ENCODE measurements at places on chromosomes 12 and 14.

DNA sequence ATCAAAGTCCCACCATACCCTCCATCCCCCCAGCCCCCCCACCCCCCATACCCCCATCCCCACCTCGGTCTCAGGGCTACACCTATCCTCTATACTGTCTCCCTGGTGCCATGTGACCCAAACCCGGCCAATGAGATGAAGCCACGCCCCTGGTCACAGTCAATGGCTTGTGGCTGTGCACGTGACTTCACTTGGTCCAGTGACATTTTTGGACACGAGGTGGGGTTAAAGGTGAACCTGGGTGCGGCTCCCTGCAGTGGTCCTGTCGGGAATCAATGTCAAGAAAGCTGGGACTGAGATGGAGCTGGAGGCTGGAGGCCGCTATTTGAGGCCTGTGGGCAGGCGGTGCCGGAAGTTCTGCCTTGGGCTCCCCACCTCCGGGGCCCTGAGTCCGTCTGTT, 100.7 kb upstream of the MAP1LC3B2 start:
- DNase-seq: no peak

DNA sequence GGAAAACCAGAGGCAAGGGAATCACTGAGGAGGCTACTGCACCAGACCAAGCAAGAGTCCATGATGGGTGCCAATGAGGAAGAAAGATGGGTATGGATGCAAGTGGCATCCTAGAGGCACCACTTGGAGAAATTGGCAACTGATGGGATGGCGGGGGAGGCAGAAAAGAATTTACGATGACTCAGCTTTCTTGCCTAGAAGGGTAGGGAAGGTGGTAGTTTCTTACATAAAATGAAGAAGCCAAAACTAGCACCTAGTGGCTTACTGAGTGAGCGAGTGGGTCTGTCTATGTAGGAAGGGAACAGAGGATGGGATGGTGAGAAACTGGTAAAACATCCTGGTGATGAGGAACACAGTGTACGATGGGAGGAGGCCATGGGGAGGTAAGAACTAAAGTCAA, 80.8 kb downstream of the CIT start:
- DNase-seq: no peak

GRCh38 chr12:122724641-122725243, 5.9 kb downstream of the HCAR1 start:
- DNase-seq: no peak

DNA sequence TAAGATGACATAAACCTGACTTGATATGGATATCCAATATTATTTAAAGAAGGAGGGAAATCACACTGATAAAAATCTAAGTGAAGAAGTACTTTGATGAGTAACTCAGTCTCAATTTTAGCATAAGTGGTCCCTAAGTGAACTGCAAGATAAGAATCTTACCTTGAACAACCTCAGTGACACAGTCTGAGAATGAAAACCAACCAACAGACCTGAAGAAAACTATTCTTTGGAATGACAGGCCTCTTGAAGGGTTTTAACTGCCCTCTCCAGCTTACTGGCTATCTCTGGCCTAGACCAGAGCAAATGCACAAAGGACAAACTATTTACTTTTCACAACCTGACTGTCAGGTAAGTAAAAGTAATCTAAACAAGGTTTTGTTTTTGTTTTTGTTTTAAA, 44.7 kb downstream of the CPM start:
- no peak for DNase-seq

DNA sequence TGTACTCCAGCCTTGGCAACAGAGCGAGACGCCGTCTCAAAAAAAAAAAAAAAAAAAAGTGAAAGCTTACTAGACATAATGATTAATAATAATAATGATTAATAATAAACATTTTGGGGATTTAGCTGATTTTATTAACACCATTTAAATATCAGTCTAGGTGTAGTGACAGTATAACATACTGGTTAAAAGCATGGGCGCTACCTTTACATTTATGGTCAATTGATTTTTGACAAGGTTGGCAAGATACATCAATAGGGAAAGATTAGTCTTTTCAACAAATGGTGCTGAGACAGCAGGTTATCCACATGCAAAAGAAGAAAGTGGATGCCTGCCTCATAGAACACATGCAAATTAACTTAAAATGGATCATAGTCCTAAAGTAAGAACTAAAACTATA, 34.3 kb downstream of the TXNRD1 start:
- no peak for DNase-seq

- DNase-seq: no peak
These were observed 34.6 kb downstream of the PTPRR start for GRCh38 chr12:70885956-70886355.

- DNase-seq: no peak
These were observed 12.1 kb upstream of the FLVCR2 start for GRCh38 chr14:75566321-75566720.

DNA sequence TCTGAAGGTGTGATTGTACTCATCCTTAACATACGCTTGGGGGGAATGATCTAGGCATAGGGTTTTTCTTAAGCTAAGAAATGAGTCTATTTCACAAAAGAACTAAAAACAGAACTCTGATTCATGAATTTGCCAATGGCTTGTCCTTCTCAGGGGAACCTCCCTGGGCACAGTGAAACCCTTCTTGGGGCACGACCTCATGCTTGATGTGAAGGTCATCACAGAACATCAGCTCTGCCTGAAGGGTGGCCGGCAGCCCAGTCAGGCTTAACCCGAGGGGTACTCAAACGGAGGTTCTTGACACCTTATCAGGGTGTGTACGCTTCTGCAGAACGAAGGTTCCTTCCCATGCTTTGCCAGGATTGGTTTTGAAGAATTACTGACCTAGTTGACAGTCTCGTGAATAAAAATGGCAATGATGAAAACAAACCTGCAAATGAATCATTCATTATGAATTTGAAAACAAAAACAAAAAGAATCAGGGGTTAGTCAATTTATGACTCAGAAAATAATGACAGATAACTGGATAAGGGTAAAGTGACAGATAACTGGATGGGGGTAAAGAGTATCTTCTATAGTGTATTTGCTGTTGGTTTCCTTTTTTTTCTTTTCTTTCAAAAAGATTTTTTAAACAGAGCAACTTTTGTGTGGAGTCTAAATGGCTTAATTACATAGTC, 86.4 kb downstream of the GALNT8 start:
- DNase-seq: no peak

- no peak for DNase-seq
These were observed 2.9 kb upstream of the PTHLH start for GRCh38 chr12:27975222-27976136.

DNA sequence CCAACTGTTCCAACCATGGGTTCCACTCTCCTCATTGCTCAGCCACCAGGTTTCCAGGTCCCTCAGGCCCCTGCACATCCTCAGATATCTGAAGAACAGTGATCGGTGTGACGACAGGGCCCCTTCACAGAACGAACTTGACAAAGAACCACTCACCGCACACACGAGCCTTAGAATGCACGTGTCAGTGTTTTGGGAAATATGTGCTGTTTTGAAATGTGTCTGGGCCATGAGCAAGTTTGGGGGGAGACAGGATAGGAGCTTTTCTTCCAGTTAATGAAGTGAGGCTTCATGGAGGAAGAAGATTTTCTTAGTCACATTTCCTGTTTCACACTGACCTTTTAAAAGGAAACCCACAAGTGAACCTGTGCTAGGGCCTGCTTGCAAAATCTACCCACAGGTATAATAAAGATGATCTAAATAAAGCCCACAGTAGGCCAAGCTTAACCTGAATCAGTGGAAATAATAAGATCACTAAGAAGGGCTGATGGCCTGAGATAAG, 58.6 kb downstream of the ZFP36L1 start:
- no peak for DNase-seq

GRCh38 chr14:103808403-103809001, 38.9 kb downstream of the PPP1R13B start:
- DNase-seq: peak; percentile 69

DNA sequence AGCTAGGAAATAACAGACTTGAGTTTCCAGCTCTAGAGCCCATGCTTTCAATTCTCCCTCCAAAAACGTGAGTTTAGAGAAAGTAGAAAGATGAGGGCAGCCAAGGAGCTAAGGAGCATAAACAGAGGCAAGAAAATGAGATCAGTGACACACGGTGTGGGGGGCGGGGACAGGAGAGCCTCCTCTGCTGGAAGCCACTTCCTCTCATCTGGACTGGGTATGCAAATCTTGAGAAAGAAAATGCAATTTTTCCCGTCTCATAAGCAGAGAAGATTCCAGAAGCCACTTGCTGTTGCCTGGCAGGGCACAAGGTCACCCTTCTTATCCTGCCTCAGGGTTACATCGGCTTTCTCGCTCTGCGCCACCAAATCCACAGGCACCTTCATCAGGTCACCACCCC, 6.0 kb downstream of the OR10P1 start:
- no peak for DNase-seq

DNA sequence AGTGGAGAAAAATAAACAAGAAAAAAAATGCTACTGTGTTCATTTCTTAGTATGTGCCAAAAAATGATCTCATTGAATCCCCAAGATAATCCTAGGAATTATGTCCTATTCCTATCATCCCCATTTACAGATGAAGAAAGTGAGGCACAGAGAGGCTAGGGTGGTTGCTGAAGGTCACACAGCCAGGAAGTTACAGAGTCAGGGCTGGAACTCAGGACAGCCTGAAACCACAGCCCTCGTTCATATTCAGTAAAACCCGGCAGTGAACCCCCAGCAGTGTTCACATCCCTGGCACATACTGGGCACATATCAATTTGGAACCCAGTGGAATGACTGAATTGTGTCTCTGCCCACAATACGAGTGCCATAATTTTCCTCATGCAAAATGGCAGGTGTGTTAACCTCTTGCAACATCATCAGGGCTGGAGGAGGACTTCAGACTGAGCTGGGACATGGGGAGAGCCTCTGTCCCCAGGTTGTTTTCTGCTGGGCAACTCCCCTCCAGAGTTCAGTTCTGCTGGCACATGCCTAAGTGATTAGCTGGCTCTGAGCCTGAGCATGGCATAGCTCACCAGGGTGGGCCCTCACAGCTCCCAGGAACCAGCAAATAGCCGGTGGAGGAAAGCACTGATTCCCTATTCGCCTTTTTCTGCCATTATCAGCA, 2.0 kb upstream of the PPP1CC start:
- no peak for DNase-seq

DNA sequence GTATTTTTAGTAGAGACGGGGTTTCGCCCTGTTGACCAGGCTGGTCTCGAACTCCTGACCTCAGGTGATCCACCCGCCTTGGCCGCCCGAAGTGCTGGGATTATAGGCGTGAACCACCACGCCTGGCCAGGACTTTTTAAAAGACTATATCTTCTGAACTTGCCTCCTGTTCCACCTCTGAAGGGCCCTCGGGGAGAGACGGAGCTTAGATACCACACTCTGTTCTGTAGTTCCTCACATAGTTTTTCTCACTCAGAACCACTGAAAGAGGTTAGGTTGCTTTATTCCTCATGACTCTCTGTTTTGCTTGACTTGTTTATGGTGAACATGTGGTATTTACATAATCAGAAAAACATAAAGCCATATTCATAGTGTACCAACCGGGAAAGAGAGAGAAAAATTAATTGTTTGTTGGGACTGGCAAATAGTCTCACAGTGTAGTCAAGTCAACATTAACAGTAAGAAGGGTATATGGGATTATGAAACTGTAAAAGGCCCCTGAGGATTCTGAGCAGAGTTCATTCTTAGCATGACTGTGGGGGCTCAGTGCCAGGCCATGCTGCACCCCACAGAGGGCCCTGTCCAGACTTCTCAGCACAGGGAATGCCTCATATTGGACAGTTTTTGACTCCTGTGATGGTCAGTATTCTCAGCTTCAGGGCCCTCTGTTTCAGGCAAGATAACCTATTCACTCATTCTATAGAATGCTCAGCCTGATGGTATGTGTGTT, 342.3 kb downstream of the ZFP36L1 start:
- DNase-seq: no peak

DNA sequence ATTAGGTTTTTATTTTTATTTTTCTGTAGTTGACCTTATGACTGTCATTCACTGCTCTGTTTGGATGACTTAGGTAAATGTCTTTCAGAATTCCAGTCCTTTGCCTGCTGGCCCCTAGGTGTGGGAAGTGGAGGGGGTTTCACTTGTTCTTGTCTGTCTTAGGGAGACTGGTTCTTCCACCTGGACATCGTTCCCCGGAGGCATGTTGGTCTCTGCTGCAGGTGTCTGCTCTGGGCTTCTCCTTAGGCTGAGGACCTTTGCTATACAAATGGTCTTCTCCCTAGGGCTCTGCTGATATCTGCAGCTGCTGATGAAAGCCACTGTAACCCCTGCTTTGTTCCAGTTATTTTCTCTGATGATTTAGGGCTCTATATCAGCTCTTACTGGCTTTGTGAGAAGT, 97.1 kb downstream of the OTOGL start:
- DNase-seq: no peak

GRCh38 chr12:129393357-129393937, 510.4 kb downstream of the TMEM132D start:
- no peak for DNase-seq

GRCh38 chr14:99030454-99030853, 241.5 kb downstream of the BCL11B start:
- no peak for DNase-seq

- peak; percentile 43 for DNase-seq
These were observed 17.4 kb downstream of the SDSL start for GRCh38 chr12:113439606-113440030.

- no peak for DNase-seq
These were observed 44.2 kb downstream of the SLC6A12 start for GRCh38 chr12:169528-170370.

DNA sequence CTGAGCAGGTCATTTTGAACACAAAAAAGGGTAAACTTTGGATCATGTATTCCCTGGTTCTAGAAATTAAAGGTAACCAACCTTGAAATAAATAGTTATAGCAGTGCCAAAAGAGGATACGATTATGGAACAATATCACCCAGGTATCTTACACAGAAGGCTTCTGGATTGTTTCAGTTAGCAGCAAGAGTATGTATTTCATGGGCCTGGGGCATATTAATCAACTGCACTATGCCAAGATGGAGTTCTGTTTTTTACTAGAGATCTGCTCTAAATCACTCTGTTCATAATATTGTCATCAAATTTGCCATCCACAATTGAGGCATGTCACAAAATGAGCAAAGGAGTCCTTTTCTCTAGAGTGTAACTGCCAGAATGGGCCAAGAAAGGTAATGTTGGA, 357.1 kb downstream of the RAD51B start:
- no peak for DNase-seq

DNA sequence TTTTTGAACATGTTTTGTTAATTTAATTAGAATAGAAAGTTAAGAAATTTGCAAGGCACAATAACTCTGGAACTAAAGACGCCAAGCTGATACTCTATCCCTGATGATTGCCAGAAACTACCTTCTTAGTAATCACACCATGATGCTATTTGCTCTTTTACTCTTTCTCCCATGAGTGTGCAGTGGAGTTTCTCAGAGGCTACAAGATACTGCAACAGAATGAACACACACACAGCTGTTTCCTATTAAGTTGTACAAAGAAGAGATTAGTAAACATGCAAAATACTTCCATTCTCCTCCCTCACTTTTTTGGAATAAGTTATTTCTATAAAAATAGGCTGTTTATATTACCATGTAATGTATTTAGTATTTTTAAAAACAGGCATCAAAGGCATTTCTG, 1367.5 kb downstream of the AACS start:
- no peak for DNase-seq

Measured in NCI-H345 (cell line).